Midbrain (tissue), 1 donor: ENCODE measurements at places on chromosomes 6 and 20.
A peak's percentile ranks its signal among the peaks of the same experiment; 100 is the strongest.

DNA sequence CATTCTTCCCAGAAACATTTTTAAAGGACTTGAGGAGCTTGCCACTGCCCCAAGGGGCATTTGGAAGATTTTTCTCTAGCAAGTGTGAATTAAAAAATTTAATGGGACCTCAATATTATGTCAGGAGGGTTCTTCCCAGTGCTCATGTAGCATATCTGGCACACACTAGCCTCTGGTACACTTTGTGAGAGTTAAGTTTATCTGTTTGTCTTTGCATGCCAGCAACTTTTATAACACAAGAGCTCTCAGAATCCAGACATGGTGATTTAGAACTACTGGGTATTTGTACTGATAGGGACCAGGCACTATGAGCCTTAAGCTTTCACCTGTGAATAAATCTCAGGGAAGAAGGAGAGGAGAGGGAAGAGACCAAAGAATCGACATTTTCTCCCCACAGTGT, 12.9 kb downstream of the SPINT3 start:
- DNase-seq = no peak

- no peak for DNase-seq
Measured at GRCh38 chr20:61923371-61924166, 142.1 kb downstream of the TAF4 start.

GRCh38 chr6:93746892-93747291, 327.5 kb upstream of the EPHA7 start:
- DNase-seq = no peak

DNA sequence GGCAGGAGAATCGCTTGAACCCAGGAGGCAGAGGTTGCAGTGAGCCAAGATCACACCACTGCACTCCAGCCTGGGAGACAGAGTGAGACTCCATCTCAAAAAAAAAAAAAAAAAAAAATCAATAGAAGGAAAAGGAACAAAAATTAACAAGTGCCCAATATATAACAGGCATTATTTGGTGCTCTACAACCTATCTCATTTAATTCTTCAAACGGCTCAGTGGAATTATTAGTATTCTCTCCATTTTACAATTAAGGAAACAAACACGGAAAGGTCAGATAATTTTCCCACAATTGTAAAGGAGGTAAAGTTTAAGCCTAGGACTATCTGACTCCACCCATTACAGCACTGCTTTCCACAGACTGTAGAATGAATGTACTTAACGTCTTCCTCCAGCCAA, 19.8 kb downstream of the CCNC start:
- DNase-seq = no peak

- DNase-seq = no peak
Measured at GRCh38 chr6:16236009-16236501, 2.3 kb upstream of the GMPR start.

- no peak for DNase-seq
Measured at GRCh38 chr20:20832715-20833114, 120.3 kb upstream of the RALGAPA2 start.

GRCh38 chr6:161218222-161218621, 55.6 kb downstream of the AGPAT4 start:
- no peak for DNase-seq

DNA sequence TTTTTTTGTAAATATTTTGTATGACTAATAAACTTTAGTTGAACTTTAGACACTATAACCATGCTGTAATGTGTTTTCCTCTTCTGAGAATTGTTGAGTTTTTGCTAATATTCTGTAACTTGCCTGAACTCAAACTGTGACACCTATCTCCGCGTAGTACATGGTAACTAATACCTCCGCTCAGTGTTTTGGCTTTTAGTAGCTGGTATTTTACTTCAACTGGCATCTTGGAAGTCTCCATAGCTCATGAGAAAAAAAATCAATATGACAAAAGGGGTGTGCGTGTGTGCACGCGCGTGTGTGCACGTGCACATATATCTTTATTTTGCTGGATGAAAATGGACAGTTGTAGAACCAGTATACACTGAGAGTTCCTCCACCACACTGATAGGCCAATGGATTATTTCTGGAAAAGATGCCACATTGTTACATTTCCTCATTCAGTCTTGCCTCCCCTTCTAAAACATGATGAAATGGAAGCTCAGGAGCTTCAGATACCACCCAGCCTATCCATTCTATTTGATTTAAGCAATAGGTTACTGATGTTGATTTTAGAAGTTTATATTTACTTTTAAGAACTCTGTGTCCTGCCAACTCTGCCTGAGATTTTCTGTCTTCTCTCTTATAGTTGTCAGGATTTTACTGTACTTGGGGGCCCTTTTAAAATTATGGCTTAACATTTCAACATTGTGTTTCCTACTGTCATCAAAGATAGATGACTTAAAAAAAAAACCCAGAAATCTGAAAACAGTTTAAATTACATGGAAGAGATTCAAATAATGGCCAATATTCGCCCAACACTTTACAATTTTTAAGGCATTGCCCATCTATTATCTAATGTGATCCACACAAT, 16.3 kb upstream of the ADGRG6 start:
- DNase-seq = no peak

DNA sequence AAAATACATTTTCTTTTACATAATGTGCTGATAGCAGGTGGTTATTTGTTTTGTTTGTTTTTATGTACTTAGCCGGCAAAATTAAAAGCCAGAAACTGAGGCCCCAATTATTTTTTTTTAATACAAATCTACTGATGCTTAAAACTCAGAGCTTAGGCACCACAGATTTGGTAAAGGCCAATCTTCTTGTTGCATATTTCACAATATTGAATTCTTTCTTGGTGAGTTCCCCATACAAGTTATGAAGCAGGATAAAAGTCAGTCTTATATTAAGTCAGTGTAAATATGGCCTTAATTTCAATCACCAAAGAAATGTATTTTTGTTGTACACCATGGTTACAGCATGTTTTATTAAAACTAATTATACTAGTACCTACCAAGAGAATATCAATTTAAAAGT, 16.3 kb upstream of the ZDHHC14 start:
- DNase-seq = no peak

DNA sequence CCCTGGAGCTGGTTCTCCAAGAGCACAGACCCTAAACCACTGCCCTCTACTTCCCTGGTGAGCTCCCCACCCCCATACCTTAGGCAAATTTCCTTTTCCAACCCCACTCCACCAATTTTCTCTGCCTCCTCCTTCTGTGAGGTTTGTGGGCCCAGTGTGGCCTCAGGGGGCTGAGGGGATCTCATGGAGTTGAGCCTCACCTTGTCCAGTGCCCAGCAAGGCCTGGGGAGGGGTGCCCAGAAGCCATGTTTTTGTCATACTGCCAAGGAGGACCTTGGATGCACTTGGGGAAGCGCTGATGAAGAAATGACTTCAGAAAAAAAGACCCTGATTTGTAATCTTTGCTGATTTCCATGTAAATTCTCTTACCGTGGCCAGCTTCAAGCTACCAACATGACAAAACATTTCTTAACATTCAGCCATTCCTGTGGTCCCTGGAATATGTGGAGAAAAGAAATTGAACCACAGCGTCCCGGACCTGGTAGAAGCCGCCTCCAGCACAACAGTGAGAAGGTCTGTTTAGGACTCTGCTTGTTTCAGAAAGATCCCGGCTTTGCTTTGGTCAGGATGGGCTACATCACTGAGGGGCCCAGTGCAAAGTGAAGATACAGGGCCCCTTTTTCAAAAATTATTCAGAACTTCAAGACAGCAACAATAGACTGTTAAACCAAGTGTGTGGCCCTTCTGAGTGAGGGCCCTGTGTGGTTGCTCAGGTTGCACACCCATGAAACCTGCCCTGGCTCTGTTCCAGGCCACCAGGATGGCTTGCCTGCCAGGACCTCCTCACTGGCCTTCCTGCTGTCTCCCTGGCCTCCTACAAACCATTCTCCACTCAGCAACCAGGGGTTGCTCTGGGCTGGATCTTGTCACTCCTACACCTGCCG, 52.5 kb downstream of the CHMP4B start:
- no peak for DNase-seq

DNA sequence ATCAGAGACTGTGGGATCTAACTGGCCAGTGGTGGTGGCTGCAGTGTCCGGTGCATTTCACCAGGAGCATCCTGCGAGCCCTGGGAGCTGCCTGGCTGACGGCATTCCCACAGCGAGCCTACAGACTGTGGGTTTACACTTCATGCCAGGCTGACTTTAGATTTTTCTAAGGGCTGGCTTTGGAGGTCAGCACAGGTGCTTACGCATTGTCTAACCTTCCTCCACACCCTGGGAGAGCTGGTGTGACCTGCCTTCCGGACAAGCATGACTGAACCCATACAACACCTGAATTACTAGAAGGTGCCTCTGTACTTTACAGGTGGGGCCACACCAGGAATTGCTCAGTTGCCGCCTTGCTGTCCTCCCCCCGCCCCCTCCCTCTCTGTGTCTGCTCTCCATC, 96.2 kb downstream of the RREB1 start:
- DNase-seq = no peak

- no peak for DNase-seq
Measured at GRCh38 chr20:50885068-50885467, 46.2 kb downstream of the ADNP start.

DNA sequence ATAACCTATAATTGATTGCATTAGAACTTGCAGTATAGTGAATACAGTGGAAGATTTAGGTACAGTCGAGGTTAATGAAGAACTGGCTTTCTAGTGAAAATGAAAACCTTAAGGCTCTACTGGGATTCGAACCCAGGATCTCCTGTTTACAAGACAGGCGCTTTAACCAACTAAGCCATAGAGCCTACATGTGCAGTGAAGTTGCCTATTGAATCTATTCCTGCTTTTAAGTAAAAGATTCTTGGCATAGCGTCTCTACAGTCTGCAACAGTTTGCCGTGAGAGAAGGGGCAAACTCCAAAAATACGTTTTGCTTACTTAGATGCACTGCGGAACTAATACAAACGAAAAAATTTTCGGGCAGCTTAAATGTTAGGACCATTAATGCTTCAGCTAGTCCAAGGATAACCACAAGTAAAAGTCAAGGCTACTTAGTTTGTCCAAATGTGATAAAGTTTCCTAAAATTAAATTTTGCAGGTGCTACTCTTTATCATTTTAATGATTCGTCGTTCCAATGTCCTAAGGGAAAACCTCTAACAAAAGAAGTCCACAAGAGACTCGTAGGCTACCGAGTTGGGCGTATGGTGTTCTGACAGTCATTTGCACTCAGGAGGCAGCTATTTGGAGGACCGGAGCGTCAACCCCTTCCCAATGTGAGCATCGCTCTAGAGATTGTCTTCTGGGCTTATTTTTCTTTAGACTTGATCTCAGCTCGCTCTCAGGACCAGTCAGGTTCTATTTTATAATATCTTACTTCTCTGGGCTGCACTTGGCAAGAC, 31.3 kb upstream of the ZSCAN23 start:
- DNase-seq = peak; percentile 59

GRCh38 chr6:73393278-73393677, 1.4 kb upstream of the DDX43 start:
- DNase-seq = no peak

- DNase-seq = no peak
Measured at GRCh38 chr6:12538881-12539357, 177.6 kb upstream of the PHACTR1 start.

- no peak for DNase-seq
Measured at GRCh38 chr20:19000078-19000477, 186.5 kb downstream of the SCP2D1 start.

GRCh38 chr20:58374027-58374850, 14.8 kb upstream of the VAPB start:
- no peak for DNase-seq

GRCh38 chr20:10984913-10985312, 311.1 kb upstream of the JAG1 start:
- no peak for DNase-seq

- no peak for DNase-seq
Measured at GRCh38 chr20:57615445-57615811, 4.8 kb downstream of the ZBP1 start.

DNA sequence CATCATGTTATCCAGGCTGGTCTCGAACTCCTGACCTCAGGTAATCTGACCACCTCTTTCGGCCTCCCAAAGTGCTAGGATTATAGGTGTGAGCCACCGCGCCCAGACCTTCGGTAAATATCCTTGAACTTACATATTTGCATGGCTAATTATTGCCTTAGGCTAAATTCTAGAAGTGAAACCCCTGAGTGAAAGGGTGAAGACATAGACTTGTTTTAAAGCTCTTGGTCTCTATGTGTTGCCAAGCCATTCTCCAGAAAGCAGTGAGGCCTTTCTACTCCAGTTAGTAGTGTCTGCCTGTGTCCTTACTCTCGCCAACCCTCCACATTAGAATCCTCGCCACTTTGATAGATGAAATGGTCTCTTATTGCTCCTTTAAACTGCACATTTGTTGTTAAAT, 2.6 kb upstream of the NOTCH4 start:
- no peak for DNase-seq

DNA sequence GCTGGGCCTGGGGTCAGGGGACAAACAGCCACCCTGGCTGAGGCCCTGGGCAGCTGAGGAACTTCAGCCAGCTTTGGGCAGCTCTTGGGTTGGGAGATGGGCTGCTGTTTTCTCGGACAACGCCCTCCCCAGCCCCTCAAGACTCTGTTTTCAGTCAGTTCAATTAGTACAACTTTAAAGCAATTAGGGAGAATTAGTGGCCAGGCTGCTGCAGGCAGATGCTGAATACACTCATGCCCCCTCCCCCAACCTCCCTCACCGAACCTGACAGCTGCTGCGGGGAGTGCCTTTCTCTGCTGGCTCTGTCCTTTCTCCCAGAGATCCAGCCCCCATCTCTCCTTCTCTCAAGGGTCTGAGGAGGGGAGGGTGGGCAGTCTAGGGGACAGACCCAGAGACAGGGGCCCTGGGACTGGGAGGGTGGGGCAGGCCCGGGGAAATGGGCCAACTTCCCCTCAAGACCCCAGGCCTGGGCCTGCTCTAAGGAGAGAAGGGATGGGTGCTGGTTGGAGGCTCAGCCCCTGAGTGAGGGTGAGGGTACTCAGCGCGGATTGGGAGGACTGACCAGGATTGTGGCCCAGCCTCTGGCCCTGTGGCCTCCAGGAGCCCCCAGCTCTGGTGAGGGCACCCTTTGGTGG, 17.8 kb upstream of the MYT1 start:
- no peak for DNase-seq

- DNase-seq = no peak
Measured at GRCh38 chr6:99458319-99458718, 33.2 kb upstream of the PNISR start.

GRCh38 chr6:11097476-11097875, 3.8 kb downstream of the SMIM13 start:
- no peak for DNase-seq

GRCh38 chr6:157831424-157832249, 8.6 kb downstream of the SNX9 start:
- DNase-seq = no peak
